ENCODE measurements at places on chromosomes 16 and 17. TPM values are rescaled to one million over a fixed set of nuclear protein-coding genes. Genes with fewer than 3 reads are reported as not detected.

The ZNF830 gene
- 19.2 TPM for total RNA-seq

The ACE gene
- total RNA-seq = 4.8 TPM

DNA sequence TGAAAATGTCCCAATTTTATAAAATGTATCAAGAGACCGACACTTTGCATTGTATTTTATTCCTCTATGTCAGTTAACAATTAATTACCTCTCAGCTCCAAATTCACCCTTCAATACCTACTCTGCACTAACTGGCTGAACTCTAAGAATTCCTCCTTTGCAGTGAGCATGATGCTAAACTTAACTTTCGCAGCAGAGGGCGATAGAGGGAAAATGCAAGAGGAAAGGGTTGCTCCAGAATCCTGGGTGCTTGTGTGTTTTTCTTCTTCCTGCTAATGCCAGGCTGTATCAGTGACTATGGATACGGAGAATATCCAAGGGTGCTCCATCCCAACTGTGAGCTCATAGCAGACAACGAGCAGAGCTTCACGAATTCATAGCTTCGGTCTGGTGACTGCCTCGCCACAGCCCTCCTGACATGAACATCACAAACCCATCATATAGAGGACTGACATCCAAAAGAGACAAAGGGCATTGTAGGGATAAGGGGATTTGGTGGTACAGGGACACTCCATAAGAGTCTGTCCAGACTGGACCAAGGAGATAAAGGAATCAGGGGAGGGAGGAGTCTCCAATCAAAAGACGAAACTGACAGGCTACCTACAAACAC, 172.9 kb downstream of the STX8 start:
- H3K27me3 ChIP-seq = no peaks in the 10 kb centered on the region
- H3K4me1 ChIP-seq = no peaks in the 10 kb centered on the region
- no peak overlapping the region for H3K27ac ChIP-seq

GRCh38 chr16:69089091-69089910, 16.2 kb upstream of the HAS3 start:
- H3K27ac ChIP-seq = no peak overlapping the region
- peaks cover 5% of the 10 kb centered on the region for H3K36me3 ChIP-seq
- H3K4me3 ChIP-seq = no peak overlapping the region
- no peaks in the 10 kb centered on the region for H3K27me3 ChIP-seq
- peak; percentile 66 for DNase-seq

- no peak overlapping the region for H3K4me3 ChIP-seq
- DNase-seq = no peak
- peaks cover 5% of the 10 kb centered on the region for H3K36me3 ChIP-seq
- no peak overlapping the region for H3K27ac ChIP-seq
- no peaks in the 10 kb centered on the region for H3K4me1 ChIP-seq
- H3K27me3 ChIP-seq = no peaks in the 10 kb centered on the region
Measured at GRCh38 chr17:34861864-34862263, 99.4 kb downstream of the CCT6B start.

DNA sequence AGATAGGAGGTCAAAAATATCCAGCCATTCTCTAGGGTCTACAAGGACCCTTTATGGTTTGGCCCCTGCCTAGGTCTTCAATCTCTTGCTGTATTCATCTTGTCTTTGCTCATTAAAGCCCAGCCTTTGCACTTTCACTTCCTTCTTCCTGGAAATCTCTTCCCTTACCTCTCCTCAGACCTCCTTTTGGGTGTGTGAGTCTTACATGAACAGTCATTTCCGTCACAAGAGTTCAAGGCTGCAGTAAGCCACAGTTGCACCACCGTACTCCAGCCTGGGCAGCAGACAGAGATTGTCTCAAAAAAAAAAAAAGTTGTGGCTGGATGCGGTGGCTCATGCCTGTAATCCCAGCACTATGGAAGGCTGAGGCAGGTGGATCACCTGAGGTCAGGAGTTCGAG, 6.0 kb upstream of the ATP1B2 start:
- peaks cover 2% of the 10 kb centered on the region for H3K27me3 ChIP-seq
- no peak overlapping the region for H3K4me3 ChIP-seq
- H3K36me3 ChIP-seq = no peaks in the 10 kb centered on the region
- H3K4me1 ChIP-seq = no peaks in the 10 kb centered on the region
- no peak for DNase-seq

DNA sequence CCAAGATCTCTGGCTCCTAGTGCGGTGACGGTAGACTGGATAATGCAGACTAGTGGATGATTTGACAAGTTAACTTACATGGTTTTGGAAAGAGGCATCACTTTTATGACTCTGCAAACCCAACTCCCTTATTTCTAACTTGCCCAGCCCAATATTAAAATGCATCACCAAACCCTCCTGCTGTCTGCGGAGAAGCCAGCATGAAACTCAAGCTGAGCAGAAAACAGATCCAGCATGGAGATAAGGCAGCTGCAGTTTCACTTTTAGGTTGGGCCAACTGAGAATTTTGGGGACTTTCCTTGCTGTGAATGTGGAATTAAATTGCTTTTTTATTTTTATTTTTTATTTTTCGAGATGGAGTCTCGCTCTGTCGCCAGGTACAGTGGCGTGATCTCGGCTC, 27.8 kb downstream of the CDH1 start:
- H3K27me3 ChIP-seq = no peaks in the 10 kb centered on the region
- DNase-seq = no peak
- peaks cover 30% of the 10 kb centered on the region for H3K4me1 ChIP-seq
- H3K27ac ChIP-seq = no peak overlapping the region

The TMC5 gene
- total RNA-seq = 2.3 TPM

- no peak for DNase-seq
- no peak overlapping the region for H3K27ac ChIP-seq
- H3K4me3 ChIP-seq = no peak overlapping the region
- H3K4me1 ChIP-seq = no peaks in the 10 kb centered on the region
Measured at GRCh38 chr17:67605256-67605912, 112.4 kb upstream of the NOL11 start.

- no peaks in the 10 kb centered on the region for H3K27me3 ChIP-seq
- no peak overlapping the region for H3K27ac ChIP-seq
- no peak overlapping the region for H3K4me3 ChIP-seq
- no peak for DNase-seq
- H3K4me1 ChIP-seq = no peaks in the 10 kb centered on the region
Measured at GRCh38 chr16:76932541-76933211, 258.3 kb upstream of the MON1B start.

DNA sequence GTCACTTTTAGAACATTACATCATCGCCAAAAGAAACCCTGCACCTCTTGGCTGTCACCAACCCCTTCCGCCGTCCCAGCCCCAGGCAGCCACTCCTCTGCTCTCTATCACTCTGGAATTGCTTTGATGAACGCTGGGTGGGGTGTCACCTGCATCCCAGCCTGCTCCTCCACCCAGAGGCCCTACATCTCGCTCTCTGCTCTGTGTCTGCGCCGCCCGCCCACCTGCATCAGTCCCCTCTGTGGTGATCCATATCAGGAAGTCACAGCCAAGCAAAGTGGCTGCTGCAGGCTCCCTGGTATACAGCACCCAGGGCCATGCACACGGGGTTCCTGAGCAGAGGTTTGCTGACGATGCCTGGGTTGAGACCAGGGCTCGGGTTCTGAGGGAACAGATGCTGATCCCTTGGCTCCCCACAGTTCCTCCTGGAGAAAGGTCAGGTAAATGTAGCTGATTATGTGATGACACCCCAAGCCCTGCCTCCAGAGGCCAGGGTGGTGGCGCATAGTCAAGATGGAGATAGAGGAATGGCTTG, 30.8 kb downstream of the MPRIP start:
- no peaks in the 10 kb centered on the region for H3K4me1 ChIP-seq
- no peak for DNase-seq
- H3K27ac ChIP-seq = no peak overlapping the region
- H3K4me3 ChIP-seq = no peak overlapping the region
- peaks cover 12% of the 10 kb centered on the region for H3K36me3 ChIP-seq
- no peaks in the 10 kb centered on the region for H3K27me3 ChIP-seq

DNA sequence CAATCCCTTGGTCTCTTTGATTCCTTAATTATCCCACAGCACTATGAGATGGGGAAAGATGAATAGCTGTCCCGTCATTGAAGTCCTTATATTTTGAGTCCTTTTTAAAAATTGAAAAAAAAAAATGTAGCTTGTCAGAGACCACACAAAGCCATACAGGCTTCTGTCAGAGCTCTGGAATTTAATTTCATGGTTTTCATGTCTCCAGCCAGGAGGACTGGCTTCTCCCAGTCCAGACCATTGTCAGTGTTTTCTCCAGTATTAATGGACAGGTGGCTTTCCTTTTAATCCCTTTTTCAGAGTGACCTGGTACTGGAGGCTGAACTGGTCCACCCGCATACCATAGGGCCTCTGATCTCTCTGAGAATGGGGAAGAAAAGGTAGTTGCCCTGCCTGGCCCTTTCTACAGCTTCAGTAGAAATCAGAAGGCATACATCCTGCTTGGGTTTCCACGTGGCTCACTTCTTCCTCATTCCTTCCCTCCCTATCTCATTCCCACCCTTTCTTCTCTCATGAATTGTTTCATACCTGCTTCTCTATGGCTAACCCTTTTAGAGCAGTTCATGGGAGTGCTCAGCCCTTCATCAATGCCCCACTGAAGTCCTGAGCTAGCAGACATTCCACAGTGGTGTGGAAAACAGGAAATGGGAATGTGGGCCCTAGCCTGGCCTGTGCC, 29.1 kb downstream of the TRIM16 start:
- peaks cover 3% of the 10 kb centered on the region for H3K4me1 ChIP-seq
- no peak overlapping the region for H3K27ac ChIP-seq
- H3K36me3 ChIP-seq = peaks cover 24% of the 10 kb centered on the region

DNA sequence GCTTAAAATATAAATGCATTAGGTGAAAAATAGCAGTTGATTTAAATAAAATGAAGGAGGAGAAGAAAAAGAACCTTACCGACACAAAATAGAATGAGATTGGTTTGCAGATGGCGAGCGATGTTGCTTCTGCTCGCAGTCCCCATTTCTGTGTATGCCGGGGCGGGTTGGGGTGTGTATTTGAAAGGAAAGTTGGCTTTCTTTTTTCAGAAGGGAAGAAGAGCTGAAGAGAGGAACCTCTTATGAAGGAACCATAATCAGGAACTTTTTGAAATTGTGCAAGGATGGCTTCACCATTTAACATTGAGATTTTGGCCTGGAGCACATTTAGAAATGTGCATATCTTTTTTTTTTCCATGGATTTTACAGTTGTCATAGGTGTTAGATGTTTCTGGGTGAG, at the start of gene IGSF6:
Gene IGSF6, minus strand, starts transcription at position 156 of the 400 bp plus-strand sequence. Its CDS starts 10 bp downstream, at position 146.
- no peaks in the 10 kb centered on the region for H3K36me3 ChIP-seq
- DNase-seq = no peak
- H3K27ac ChIP-seq = no peak within 1 kb of the TSS
- no peaks in the 10 kb centered on the region for H3K27me3 ChIP-seq
- H3K4me1 ChIP-seq = no peaks in the 10 kb centered on the region

- H3K36me3 ChIP-seq = no peaks in the 10 kb centered on the region
- H3K27me3 ChIP-seq = no peaks in the 10 kb centered on the region
- H3K4me3 ChIP-seq = no peak overlapping the region
- no peaks in the 10 kb centered on the region for H3K4me1 ChIP-seq
- no peak for DNase-seq
Measured at GRCh38 chr17:75301502-75302206, 12.4 kb upstream of the SLC25A19 start.

DNA sequence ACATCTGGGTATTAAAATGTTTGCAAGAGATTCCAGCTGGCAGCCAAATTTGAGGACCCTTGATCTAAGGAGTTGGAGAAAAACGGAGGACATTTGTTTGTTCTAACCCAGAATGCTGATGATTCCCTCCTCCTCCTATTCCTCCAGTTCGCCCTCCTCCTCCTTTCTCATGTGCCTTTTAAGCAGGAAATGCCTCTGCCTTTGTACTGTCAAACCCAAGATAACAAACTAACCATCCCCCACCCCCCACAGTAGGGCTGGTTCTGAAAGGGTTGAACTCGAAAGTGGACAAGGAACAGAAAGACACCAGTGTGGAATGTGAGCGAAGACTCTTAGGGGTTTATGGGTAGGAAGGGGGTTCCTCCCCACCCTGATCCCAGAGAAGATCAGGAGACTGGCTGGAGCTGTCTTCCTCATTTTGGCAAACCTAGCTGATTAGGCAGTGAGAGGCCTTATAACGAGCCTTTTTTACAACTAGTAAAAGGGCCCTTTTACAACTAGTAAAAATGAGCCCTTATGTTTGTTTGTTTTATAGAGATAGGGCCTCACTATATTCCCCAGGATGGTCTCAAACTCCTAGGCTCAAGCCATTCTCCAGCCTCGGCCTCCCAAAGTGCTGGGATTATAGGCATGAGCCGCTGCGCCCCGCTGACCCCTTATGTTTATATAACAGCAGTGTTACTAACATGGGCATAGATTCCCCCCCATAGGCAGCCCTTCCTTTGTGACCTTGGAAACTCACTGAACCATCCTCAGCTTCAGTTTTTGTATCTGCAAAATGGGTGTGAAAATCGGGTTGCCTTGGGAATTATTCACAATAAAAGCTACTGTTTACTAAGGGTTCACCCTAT, 975 bp downstream of the CHD9 start:
- peak overlapping the region; percentile 62 for H3K4me3 ChIP-seq
- H3K27me3 ChIP-seq = no peaks in the 10 kb centered on the region
- peak; percentile 43 for DNase-seq
- no peak overlapping the region for H3K27ac ChIP-seq
- H3K36me3 ChIP-seq = no peaks in the 10 kb centered on the region

The RHOT1 gene
- total RNA-seq = 24.4 TPM

GRCh38 chr16:79286646-79287423, 313.7 kb downstream of the MAF start:
- peak; percentile 43 for DNase-seq
- no peaks in the 10 kb centered on the region for H3K36me3 ChIP-seq
- H3K27ac ChIP-seq = no peak overlapping the region
- no peak overlapping the region for H3K4me3 ChIP-seq
- peaks cover 3% of the 10 kb centered on the region for H3K4me1 ChIP-seq

DNA sequence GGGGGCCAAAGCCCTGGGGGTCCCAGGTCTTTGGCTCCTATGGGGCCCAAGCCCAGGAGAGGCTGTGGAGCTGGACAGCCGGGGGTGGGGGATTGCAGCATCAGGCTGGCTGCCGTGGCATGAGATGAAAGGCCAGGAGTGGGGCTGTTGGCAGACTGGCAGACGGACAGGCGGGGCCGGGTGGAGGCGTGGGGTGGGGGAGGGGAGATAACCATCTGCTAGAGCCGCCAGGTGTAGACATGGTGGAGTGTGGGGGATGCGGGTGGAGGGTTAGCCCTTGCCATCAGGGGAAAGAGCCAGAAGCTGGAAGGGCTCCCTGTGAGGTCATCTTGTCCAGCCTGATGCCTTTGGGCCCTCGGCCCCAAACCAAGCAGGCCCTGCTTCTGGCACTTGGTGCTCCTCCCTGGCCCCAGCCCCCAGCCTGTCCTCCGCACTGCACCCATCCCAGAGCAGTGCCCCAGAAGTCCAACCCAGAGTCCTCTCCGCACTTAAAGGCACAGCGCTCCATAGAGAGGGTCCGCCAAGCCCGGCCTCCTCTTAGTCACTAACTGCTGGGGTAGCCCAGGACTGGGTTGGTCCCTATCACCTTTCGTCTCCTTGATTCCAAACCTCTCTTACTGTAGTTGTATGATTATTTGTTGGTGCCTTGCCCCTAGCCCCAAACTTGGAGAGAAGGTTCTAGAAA, 33.3 kb upstream of the DLX4 start:
- no peaks in the 10 kb centered on the region for H3K4me1 ChIP-seq
- no peak overlapping the region for H3K4me3 ChIP-seq
- H3K27ac ChIP-seq = no peak overlapping the region
- DNase-seq = no peak
- no peaks in the 10 kb centered on the region for H3K36me3 ChIP-seq
